ENCODE measurements at places on chromosomes 4 and X.
A peak's percentile ranks its signal among the peaks of the same experiment; 100 is the strongest.

DNA sequence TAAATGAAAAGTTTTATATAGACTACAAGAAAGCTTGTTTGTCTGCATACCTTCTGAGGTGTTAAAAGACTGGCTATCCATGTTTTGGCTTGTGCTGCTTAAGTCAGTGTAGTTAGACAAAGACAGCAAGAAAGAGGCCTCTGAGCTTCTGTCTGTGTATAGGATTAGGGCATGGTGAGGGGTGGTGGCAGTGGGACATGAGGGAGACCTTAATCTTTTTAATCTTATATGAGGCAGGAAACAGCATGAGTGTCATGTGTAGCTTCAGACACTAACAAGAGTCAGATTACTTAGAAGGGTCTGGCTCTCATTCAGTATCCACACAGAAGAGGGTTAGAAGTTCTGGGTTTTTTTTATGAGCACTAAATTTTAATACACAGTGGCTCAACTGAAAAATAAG, 213.3 kb downstream of the GABRG1 start:
- DNase-seq: no peak

DNA sequence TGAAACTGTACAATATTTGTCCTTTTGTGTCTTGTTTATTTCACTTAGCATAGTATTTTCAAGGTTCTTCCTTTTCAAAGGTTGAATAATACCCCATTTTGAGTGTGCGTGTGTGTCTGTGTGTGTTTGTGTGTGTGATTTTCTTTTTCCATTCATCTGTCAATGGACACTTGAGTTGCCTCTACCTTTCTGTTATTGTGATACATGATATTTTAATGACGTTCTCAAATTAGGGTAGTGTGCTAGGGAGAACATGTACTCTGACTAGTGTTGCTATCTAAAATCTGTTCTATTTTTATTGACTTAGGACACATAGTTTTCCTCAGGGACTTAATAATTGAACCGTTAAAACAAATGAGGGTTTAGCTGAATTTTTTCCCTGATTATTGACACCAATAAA, 9.9 kb downstream of the MMRN1 start:
- no peak for DNase-seq

DNA sequence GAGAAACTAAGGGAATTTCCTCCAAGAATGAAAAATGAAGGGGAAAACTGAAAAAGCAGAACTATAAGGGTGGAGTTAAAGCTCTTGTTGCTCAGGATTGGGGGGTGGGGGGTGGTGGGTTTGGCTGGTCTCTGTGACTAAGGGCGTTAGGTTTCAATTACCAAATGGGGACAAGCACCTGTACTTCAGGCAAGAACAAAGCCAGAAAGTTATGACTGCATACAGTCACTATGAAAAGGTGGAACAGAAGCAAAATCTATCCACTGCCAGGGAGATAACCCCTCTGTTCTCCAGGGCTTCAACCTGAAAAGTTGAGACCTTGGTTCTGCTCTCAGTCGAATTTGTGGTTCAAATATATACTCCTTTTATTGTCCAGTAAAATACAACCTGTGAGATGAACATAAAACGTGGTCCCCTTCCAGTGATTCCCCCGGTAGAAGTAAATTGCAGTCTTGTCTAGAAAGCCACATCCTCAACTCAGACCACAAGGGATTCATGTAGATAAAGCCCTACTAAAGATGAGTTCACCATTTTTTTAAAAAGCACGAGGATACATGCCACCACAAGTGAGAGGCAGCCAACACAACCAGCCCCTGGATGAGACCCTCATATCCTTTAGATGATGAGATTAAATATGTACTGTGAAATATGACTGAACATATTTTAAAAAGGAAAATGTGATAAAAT, 257.1 kb upstream of the RPS6KA3 start:
- no peak for DNase-seq

GRCh38 chrX:275967-276580, 5.1 kb upstream of the PLCXD1 start:
- peak; percentile 57 for DNase-seq

- no peak for DNase-seq
These were observed 92.8 kb upstream of the BMP2K start for GRCh38 chr4:78683352-78683751.

GRCh38 chr4:146247356-146247755, 33.0 kb downstream of the REELD1 start:
- no peak for DNase-seq

- no peak for DNase-seq
These were observed 319.1 kb downstream of the PCDH19 start for GRCh38 chrX:100090931-100091330.

- DNase-seq: no peak
These were observed 14.9 kb downstream of the ADH1A start for GRCh38 chr4:99275885-99276284.

DNA sequence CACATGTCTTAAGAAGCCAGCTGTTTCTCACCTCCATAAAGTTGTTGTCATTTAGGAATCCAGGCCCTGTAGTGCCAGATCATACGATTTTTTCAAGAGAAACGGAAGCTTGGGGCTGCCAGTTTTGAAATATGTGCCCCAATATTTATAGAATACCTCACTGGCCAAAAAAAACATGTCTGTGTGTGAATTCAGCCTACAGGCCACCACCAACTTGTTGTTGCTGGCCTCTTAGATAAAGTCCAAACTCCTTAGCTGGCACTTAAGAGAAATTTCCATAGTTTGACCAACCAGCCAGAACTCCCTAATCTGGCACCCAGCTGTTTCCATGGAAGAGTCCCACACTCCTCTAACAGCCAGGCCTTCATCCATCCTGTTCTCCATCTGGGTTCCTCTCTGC, 74.1 kb downstream of the WDR19 start:
- no peak for DNase-seq

GRCh38 chr4:105126311-105127169, 20.1 kb upstream of the TET2 start:
- DNase-seq: no peak

DNA sequence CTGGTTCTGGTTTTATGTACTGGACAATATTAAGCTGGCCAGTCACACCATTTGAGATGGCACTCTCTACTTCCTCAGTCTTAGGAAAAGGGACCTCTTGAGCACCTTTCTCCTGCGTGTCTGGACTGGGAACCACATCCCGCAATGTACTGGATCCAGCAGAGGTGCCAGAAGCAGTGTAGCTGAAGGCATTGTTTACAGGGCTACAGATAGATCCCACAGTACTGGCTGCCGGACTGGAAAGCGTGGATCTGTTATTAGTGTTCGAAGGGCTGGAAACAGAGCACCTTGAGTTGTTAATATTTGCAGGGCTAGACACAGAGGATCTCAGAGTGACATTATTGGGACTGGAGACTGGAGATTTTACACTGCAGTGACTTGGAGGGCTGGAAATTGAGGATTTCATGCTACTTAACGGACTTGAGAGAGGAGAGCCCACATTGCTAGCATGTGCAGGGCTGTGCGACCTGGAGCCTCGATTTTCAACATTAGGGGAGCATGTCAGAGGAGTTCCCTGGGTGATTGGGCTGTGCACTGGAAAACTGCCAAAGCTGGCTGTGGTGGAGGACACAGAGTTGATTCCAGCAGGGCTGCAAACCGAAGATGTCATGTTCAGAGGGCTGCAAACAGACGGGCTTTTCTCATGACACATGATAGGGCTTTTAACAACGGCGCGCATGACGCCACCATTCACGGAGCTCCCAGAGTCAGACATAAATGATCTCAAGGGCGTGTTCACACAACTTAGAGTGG, 6.4 kb downstream of the NR3C2 start:
- no peak for DNase-seq

GRCh38 chrX:110442635-110443034, 84.0 kb downstream of the RTL9 start:
- no peak for DNase-seq

DNA sequence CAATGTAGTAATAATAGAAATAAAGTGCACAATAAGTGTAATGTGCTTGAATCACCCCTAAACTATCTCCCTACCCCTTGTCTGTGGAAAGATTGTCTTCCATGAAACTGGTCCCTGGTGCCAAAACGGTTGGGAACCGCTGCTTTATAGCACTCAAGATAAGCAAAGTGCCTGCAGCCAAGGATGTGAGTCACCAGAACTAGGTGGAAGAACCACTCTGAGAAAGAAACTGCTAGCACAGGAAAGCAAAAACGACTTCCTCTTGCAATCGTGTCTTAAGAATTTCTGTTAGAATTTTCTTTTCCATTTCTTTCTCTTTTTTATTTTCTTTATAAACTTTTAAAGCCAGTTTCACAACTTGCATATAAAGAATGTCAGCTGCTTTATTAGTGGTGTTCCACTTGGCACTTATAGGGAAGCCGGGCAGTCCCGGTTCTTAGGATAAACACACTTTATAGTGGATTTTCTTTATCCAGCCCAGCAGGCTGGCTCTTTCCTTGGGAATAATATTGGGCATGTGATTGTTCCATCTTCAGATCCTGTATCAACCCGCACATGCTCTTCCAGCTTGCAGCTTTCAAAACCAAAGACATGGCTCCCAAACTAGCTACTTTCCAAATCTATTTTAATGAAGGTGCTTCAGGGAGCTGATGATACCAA, 32.3 kb upstream of the CXCL8 start:
- no peak for DNase-seq

GRCh38 chrX:49039598-49040375, 3.4 kb downstream of the TFE3 start:
- DNase-seq: peak; percentile 43

- peak; percentile 22 for DNase-seq
These were observed 331.5 kb downstream of the NKX6-1 start for GRCh38 chr4:84167564-84167963.

DNA sequence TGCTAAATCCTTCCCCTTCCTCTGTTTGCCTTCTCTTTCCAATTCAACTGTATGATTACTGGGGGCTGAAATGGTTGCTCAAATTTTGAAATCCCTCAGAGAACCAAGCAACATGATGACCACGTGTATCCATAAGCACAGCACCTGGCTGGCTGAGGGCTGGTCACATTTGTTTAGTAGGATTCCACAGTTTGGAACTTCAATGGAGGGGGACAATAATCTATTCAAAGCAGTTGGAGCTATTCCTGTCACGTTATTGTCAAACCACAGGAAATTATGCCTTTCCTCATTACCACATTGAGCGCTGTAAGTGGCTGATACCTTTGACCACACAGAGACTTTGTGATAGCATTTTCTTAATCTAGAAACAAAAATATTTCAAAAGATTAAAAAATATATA, 7.0 kb downstream of the TMSB4X start:
- DNase-seq: no peak

- DNase-seq: no peak
These were observed 219.2 kb downstream of the KIT start for GRCh38 chr4:54877006-54877405.

DNA sequence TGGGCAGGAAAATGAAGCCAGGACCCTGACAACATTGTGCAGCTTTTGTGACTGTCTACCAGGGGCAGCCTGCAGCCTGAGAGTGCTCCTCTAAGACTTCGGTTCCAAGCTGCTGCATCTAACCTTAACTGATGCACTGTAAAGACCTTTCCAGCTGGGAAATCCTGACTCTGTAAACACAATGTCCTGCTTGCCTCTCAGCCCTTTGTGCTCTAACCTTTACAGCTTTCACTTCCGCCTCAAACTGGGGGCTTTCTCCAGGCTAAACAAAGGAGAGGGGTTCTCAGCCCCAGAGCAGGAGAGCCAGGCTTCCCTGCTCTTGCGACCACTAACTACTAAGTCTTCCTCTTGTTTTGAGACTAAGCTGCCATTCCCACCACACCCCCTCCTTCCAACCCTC, 19.3 kb upstream of the RASL11B start:
- DNase-seq: no peak

DNA sequence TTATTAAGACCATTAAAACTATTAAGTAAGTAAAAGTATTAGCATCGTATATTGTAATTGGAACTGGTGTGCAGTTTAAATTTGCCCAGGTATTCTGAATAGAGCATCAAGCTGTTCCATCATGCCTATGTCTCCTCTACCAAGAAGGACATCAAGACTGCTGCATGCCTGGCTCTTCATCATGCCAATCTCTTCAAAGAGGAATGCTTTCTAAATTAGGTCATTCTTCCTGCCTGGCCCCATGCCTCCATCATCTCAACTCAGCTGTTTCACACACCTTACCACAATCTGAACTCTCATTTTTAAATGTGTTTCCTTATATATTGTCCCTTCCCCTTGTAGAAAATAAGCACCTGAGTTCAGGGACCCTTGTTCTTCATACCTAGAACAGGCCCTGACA, 270.5 kb upstream of the PPARGC1A start:
- DNase-seq: no peak

GRCh38 chrX:40273356-40274050, 175.7 kb upstream of the BCOR start:
- DNase-seq: peak; percentile 34

- DNase-seq: peak; percentile 59
These were observed 1.1 kb downstream of the OGT start for GRCh38 chrX:71533851-71534561.

- peak; percentile 17 for DNase-seq
These were observed 210.6 kb downstream of the COL25A1 start for GRCh38 chr4:109091727-109092409.

- no peak for DNase-seq
These were observed 196.7 kb downstream of the HS3ST1 start for GRCh38 chr4:11232015-11232414.

DNA sequence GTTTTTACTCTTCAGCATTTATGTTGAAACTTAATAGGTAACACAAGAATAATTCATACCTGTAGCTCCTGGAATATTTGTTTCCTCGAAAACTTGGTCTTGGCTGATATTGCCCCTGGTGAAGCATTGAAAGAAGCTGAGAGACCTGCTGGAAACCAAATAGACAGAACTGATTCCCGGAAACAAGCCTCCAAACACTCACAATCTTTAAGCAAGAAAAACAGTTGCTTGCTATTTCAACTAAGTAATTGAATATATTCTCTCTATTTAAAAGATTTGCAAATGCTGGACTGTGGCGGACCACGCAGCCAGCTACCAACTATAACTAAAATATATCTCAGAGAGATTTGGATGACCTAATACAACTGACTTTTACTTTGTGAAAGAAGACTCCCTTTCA, 3.6 kb downstream of the PCDH18 start:
- no peak for DNase-seq

DNA sequence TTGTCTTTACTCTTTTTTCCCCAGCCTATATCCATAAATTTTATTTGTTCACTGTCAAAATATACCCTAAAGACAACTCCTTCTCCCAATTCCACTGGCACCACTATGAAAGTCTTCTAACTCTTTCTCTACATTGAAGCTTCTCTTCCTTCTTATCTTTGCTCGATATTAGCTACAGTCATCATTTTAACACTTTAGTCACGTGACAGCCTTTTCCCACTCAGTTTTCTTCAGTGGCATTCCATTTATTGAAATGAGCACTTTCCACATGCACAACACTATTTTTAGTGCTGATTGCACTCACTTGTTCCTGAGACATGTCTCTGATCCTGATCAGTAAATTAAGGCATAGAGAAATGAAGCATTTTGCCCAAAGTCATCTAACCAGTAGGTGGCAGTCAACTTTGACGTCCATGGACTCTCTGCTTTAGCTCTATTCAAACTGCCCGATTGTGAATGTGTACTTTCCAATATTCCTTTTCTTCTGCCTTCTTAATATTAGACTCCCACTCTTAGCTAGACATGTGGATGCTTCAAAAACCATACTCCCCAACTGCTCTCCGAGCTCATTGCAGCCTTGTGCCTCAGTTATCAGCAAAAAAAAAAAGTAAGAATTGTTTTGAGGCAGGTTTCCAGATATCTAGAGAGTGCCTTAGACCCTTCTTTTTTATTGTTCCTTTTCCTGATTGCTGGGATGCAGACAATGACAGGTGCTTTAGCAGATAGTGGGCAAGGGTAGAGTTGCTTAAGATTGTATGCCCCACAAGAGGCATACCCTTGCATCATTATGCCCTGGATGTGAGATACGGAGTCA, 394.4 kb upstream of the ADGRL3 start:
- DNase-seq: peak; percentile 30

- no peak for DNase-seq
These were observed 55.4 kb downstream of the NOP14 start for GRCh38 chr4:2907706-2908293.

GRCh38 chr4:164188236-164188635, 565.7 kb upstream of the SMIM31 start:
- DNase-seq: no peak
